Glutamatergic neuron (in vitro differentiated cells): ENCODE measurements at places on chromosomes 16 and 17. TPM values are rescaled to one million over a fixed set of nuclear protein-coding genes. Genes with fewer than 3 reads are reported as not detected.

Gene KRTAP4-5
- not detected for total RNA-seq

Gene LHX1
- total RNA-seq, result 2.6 TPM

Gene OR3A1
- 0.59 TPM for total RNA-seq

Gene LSM12
- total RNA-seq, result 57.9 TPM

Gene CORO1A
- 75.2 TPM for total RNA-seq

Gene KRT24
- total RNA-seq, result not detected

Gene ST6GALNAC1
- not detected for total RNA-seq

Gene HS3ST3B1
- 2.4 TPM for total RNA-seq

Gene ZNF768
- 45.6 TPM for total RNA-seq

- DNase-seq, result no peak
- H3K27ac ChIP-seq, result peak overlapping the region; percentile 19
- H3K27me3 ChIP-seq, result no peaks in the 10 kb centered on the region
Observed at GRCh38 chr16:24769806-24770205, 40.4 kb downstream of the TNRC6A start.

DNA sequence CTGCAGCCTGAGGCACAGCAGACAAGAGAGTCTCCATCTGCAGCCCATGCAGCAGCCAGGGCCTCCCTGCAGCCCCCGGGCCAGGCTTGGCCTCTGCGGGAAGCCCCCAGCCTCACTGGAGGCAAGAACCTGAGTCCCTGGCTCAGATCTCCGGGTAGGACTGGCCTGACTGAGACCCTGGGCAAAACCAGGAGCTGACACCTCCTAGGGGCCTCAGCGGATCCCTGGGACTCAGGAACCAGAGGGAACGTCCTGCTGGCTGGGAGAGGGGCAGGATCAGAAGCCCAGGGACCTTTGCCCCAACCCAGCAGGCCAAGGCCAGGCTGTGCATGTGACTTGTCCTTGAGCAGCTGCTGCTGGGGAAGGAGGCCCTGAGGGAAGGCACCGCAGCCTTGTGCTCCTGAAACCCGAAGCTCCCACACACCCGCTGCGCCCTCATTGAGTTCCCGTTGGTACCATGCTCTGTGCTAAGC lies 1.7 kb upstream of the PRSS21 start:
- no peak overlapping the region for H3K4me3 ChIP-seq
- no peak for DNase-seq
- no peaks in the 10 kb centered on the region for H3K36me3 ChIP-seq
- H3K27me3 ChIP-seq, result peaks cover 5% of the 10 kb centered on the region
- peaks cover 3% of the 10 kb centered on the region for H3K4me1 ChIP-seq

- H3K27me3 ChIP-seq, result peaks cover 27% of the 10 kb centered on the region
- H3K27ac ChIP-seq, result peak overlapping the region; percentile 77
- H3K36me3 ChIP-seq, result peaks cover 3% of the 10 kb centered on the region
- H3K4me1 ChIP-seq, result peaks cover 36% of the 10 kb centered on the region
- H3K4me3 ChIP-seq, result peak overlapping the region; percentile 98
Observed at GRCh38 chr16:30369091-30369937, 980 bp downstream of the TBC1D10B start.

DNA sequence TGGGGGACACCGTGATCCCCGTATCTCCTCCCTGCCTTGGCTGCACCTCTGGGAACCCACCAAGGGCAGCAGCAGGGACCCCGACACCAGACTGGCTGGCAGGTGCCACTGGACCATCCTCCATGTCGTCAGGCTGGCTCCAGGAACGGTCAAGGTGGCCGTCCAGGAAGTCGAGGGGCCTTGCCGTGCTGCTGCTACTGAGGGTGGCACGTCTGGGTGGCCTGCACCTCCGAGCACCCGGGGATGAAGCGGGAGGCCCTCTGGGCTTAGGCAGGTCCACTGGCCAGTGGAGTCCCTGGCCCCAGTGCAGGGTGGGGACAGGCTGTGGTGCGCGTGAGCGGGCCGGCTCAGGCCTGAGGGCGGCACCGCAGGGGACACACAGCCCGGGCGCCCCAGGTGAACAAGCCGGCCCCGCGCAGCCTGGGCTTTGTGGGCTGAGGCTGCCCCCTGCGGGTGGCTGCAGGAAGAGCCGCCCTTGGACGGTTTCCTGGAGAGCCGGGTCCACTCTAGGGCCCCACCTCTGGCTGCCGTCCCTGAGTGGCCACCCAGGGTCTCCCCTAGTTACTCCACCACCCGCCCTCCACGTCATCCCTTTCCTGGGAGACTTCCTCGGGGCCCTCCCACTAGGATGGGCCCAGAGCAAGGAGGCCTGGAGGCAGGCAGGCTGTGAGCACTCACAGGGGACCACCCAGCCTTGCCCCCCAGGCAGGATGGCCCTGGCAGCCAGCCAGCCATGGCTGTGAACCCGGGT lies 42.8 kb upstream of the ZC3H18 start:
- peaks cover 11% of the 10 kb centered on the region for H3K27me3 ChIP-seq
- H3K27ac ChIP-seq, result no peak overlapping the region
- H3K4me3 ChIP-seq, result no peak overlapping the region
- H3K36me3 ChIP-seq, result no peaks in the 10 kb centered on the region
- H3K4me1 ChIP-seq, result peaks cover 7% of the 10 kb centered on the region

DNA sequence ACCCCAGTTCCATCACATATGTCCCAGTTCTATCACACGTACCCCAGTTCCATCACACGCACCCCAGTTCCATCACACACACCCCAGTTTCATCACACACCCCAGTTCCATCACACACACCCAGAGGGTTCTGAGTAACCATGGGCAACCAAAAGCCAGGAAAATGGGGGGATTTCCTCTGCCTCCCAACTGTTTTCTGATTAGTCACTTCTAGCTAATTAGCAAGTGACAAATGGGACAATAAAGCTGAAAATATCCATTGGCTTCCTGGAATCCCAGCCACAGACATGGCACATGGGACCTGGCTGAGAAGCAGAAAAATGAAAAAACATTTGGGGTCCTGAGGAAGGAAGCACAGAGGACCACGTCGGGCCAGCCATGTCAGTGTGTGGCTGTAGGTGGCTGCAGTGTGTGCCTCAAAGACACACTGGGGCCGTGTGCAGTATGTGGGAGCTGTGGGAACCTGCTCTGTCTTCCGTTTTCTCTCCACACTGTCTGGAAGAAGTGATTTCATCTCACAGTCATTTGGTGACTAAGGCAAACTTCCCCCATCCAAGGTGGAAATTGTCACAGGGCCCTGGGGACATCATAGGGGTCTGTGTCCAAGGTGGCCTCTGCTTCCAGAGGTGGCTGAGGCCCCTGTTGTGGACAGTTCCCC lies 106.7 kb downstream of the CMIP start:
- peaks cover 17% of the 10 kb centered on the region for H3K27me3 ChIP-seq
- H3K4me1 ChIP-seq, result peaks cover 42% of the 10 kb centered on the region
- H3K4me3 ChIP-seq, result no peak overlapping the region
- peak overlapping the region; percentile 22 for H3K27ac ChIP-seq
- H3K36me3 ChIP-seq, result no peaks in the 10 kb centered on the region

DNA sequence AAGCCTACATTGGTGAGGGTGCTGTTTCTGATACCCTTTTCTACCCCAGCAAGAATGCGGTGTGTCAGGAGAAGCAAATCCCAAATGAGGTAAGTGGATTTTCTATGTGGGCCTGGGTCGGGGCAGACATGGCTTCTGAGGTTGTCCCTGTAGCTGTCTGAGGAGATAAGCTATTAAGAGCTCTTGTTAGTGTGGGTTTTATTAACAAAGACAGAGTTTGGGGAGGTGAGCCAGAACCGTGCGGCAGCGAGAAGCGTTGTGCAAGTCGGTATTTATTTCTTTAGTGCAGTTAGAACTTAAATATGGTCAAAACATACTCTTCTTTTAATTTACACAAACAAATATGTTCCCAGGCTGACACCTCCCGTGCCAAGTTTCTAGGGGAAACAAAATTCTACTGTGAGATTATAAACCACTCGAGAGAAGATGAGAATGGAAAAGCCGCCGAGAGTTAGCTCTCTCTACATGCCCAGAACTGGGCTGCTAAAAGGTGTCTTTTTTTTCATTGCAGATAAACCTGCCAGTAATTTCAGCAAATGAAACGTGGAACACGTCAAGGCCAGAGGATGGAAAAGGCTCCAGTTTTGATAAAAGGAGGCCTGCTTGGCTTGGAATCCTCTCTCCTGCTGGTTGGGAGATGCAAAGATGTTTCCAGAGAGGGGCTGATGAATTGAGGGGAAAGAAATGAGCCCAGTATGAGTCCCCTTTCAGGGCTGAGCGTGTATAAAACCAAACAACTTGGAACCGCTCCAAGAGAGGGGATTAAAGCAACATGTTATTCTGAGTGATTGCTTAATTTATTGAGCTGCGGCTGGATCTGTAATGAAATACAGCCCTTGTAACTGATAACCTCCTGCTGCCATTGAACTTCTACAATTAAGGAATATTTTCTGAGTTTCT lies 254.6 kb downstream of the MRTFB start:
- no peaks in the 10 kb centered on the region for H3K36me3 ChIP-seq
- H3K4me3 ChIP-seq, result no peak overlapping the region
- peaks cover 4% of the 10 kb centered on the region for H3K27me3 ChIP-seq
- H3K27ac ChIP-seq, result no peak overlapping the region
- no peaks in the 10 kb centered on the region for H3K4me1 ChIP-seq

GRCh38 chr17:67557921-67558320 lies 159.8 kb upstream of the NOL11 start:
- H3K27ac ChIP-seq, result no peak overlapping the region
- H3K4me1 ChIP-seq, result no peaks in the 10 kb centered on the region

- peaks cover 20% of the 10 kb centered on the region for H3K4me1 ChIP-seq
- peaks cover 5% of the 10 kb centered on the region for H3K27me3 ChIP-seq
- DNase-seq, result no peak
Observed at GRCh38 chr16:75097941-75098901, 18.4 kb downstream of the LDHD start.

DNA sequence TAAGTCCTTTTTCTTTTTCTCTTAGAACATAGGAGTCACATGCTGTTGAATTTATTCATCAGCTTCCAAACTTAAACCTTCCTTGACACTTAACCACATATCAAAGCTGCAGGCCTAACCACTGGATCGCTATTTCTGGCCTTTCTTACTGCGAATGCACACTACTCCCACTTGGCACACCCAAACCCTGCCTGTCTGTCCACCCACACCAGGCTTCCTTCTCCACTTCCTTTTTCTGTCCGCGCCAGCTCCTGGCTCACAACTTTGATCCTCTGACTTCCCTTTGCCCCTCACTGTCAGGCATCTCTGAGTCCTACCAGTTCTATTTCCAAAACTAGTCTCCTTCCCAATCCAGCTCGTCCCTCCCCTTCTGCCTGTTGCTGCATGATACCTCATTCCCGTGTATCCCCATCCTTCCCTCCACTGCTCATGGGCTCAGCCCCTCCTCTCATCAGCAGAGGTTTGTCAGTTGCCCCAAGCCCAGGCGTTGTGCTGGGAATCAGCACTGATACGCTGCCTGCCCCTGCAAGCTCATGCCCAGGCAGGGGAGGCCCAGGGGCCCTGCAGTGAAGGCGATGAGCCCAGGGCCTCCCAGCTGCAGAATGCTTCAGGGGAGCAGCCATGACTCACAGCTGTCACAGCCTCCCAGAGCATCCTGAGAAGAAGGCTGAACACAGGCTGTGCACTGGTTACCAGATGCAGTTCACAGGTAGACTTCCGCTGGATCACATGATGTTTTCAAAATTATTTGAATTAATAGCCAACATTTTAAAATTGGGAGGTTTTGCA lies 179.8 kb downstream of the KATNIP start:
- H3K27ac ChIP-seq, result no peak overlapping the region
- H3K4me3 ChIP-seq, result no peak overlapping the region
- H3K4me1 ChIP-seq, result peaks cover 8% of the 10 kb centered on the region
- DNase-seq, result no peak
- peaks cover 20% of the 10 kb centered on the region for H3K36me3 ChIP-seq

DNA sequence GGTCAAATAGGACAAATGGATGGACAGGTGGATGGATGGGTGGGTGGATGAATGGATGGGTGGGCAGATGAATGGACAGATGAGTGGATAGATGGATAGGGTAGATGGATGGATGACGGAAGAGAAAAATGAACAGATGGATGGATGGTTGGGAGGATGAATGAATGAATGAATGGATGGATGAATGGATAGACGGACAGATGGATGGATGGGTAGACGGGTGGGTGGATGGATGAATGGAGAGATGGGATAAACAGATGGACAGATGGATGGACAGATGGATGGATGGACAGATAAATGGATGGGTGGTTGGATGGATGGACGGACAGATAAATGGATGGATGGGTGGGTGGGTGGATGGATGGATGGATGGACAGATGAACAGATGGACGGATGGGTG lies 232.8 kb downstream of the GRIN2A start:
- peaks cover 8% of the 10 kb centered on the region for H3K27me3 ChIP-seq
- DNase-seq, result no peak
- no peak overlapping the region for H3K4me3 ChIP-seq
- H3K27ac ChIP-seq, result peak overlapping the region; percentile 25

DNA sequence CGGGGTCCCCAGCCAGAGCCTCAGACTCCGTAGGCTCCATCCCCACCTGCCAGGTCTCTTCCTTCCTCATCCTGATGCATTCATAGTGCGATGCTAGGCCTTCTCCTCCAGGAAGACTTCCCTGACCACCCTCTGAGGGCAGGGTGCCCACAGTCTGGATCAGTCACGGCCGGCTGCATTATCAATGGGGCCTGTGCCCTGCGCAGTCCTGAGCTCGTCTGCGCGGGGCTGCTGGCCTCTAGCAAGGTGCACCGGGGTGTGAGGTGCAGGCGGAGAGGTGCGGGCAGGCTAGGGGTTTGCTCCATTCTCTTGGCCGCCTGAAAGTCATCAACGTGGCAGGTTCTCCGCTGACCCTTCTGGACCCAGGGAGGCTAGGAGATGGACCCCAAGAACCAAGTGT lies 56.9 kb upstream of the ACSF3 start:
- no peak overlapping the region for H3K4me3 ChIP-seq
- no peak overlapping the region for H3K27ac ChIP-seq
- H3K27me3 ChIP-seq, result peaks cover 11% of the 10 kb centered on the region
- DNase-seq, result no peak
- peaks cover 21% of the 10 kb centered on the region for H3K4me1 ChIP-seq

GRCh38 chr16:67530013-67530939 lies 1.6 kb downstream of the RIPOR1 start:
- H3K27me3 ChIP-seq, result peaks cover 33% of the 10 kb centered on the region
- peak overlapping the region; percentile 98 for H3K4me3 ChIP-seq
- DNase-seq, result peak; percentile 67
- H3K4me1 ChIP-seq, result peaks cover 19% of the 10 kb centered on the region

GRCh38 chr16:74448990-74449389 lies 27.7 kb upstream of the CLEC18B start:
- H3K36me3 ChIP-seq, result peaks cover 4% of the 10 kb centered on the region
- no peaks in the 10 kb centered on the region for H3K4me1 ChIP-seq
- DNase-seq, result no peak
- no peak overlapping the region for H3K27ac ChIP-seq
- H3K4me3 ChIP-seq, result no peak overlapping the region
- H3K27me3 ChIP-seq, result peaks cover 2% of the 10 kb centered on the region

GRCh38 chr16:1651094-1651973 lies 26.7 kb upstream of the JPT2 start:
- H3K4me3 ChIP-seq, result peak overlapping the region; percentile 18
- peaks cover 12% of the 10 kb centered on the region for H3K36me3 ChIP-seq
- DNase-seq, result no peak
- H3K4me1 ChIP-seq, result no peaks in the 10 kb centered on the region
- H3K27me3 ChIP-seq, result peaks cover 11% of the 10 kb centered on the region
